ENCODE measurements at places on chromosomes 4 and X.

GRCh38 chr4:40241941-40242340, 45.1 kb downstream of the RHOH start:
- no peak for DNase-seq

- DNase-seq, result peak; percentile 3
These were observed 20.6 kb upstream of the TEC start for GRCh38 chr4:48290146-48290772.

DNA sequence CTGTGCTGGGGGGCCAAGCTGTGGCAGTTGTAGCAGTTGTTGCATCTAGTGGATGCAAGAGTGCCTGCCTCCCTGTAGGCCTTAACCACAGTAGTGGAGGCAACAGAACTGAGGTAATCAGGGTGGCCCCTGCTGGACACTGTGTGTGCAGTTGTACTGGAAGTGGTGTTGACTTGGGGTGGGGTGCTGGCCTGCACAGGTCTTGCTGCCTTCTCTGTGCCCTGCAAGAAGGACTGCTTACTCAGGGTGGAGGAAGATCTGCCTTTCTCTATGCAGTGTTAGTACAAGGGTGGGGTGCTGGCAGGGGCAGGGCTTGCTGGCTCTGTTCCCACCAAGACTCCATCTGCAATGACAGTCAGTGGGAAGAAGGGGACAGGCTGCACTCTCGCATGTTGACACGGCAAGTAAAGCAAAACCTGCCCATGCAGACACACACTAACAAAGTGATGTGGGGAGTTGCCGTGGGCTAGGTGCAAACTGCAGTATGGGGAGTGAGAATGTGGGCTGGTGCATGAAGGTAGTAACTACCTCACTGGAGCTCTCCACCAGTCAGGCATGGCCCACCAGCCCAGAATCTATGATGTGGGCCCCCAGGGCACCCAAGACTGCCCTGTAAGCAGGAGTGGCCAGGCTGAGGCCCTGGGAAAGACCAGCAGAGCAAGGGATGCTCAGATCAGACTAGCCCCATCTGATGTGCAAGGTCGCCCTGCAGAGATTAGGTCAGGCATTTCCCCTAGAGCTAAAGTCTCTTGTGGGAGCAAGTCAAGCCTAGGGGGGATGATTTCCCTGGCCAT, 594.9 kb downstream of the TECRL start:
- DNase-seq, result no peak

DNA sequence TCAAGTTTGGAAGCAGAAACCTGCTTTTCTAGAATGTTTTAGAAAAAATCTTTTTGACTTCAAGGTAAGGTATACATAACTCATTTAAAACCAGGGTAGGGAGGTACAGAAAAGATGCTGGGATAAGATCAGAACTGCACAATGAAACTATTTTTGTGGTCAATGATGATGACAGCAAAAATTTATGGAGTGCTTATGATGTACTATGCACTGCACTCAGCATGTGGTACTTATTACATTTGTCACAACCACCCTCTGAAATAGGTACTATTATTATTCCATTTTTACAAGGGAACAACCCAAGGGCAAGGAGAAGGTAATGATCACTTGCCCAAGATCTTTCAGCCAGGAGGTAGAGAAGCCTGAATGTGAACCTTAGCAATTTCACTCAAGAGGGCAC, 8.0 kb downstream of the GPM6B start:
- no peak for DNase-seq

DNA sequence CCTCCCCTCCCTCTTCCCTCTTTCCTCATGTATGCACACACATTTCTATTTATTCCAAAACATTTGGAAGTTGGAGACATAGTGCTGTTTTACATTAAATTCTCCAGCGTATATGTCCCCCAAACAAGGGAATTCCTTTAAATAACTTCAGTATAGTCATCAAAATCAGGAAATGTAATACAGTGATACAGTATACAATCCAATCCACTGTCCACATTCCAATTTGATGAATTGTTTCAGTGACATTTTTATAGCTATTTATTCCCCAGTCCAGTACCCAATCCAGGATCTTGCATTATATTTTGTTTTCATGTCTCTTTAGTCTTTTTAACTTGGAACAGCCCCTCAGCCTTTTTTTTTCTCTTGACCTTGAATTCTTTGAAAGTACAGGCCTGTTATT, 233.0 kb downstream of the DKK2 start:
- no peak for DNase-seq

DNA sequence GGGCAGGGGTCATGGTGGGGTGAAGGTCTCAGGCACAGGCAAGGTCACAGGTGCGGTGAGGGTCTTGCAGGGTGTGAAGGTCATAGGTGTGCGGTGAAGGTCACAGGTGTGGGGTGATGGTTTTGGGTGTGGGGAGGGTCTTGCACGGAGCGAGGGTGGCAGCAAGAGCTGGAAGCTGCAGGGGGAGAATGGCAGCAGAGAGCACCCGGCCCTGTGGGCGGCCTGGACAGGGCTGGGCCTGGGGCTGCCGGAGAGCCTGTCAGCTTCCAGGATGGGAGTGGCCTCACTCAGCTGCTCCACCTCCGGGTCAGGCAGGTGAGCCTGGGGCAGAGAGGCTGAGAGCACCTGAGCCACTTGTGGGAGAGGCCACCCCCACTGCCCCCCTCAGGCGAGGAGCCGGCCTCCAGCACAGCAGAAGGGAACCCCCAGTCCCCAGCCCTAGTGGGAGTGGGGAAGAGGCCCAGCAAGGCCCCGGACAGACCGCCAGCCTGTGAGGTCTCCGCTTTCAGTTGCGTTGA, 1.5 kb downstream of the MSANTD1 start:
- no peak for DNase-seq

DNA sequence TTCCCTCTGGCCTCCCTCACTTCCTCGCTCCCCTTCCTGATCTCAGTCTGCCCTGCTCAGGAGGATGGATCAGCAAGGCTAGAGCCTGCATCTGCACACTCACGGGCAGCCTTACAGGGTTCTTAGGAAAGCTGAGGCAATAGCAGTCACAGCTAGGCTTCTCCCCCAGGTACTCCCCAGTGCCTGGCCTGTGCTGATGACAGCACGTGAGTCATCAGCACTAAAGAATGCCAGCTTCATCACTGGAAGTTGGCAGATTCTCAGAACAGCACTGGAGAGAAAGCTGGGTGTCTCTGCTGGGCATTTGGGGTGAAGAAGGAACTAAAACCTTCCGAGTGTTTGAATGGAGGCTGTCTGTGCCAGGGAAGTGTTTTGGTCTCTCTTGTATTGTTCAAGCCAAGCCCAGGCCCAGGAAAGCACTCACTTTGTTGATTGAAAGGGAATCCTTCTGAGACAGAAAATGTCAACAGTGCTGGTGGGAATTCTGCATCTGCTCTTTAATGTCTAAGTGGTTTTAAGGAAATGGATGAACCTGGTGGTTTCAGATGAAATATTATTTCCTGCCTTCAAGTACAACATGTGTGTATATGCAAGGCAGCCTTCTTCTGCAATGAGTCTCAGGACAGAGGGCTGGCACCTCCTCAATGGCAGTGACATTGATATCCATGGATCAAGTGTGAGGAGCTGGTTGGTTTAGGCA, 73.0 kb upstream of the SCOC start:
- DNase-seq, result no peak

- peak; percentile 37 for DNase-seq
These were observed 46.0 kb downstream of the USP38 start for GRCh38 chr4:143230683-143231082.

DNA sequence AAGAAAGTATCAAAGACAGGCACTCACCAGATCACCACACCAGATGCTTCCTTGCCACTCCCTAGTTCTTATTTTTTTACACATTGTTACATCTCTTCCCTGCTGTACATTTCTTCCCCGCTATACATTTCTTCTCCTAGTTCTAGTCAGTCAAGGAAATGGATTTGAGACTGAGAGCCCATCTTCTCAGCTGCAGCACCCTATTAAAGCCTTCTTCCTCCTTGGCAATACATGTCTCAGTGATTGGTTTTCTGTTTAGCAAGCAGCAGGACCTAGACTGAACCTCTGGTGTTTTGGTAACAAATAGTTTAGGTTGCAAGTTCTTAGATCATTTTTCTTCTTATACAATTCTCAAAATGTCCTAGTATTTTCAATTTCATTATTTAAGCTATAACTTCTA, 35.3 kb upstream of the KLHL8 start:
- no peak for DNase-seq

DNA sequence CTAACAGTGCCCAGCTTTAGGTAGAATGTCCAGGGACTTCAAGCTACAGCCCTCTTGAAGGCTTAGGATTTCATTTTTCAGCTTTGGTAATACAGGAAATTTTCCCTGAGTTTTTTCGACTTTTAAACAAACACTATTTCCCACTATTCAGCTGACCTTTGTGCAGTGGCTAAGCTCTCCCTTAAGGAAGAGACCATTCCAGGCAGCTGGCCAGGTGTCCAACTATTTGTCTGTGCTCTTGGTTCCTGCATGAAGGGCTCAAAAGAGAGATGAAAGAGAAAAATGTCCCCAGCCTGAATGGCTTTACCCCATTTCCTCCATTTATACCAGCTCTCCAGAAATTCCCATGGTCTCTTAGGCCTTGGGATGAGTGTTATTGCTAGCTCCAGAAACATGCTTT, 111.9 kb upstream of the KLF8 start:
- DNase-seq, result no peak

DNA sequence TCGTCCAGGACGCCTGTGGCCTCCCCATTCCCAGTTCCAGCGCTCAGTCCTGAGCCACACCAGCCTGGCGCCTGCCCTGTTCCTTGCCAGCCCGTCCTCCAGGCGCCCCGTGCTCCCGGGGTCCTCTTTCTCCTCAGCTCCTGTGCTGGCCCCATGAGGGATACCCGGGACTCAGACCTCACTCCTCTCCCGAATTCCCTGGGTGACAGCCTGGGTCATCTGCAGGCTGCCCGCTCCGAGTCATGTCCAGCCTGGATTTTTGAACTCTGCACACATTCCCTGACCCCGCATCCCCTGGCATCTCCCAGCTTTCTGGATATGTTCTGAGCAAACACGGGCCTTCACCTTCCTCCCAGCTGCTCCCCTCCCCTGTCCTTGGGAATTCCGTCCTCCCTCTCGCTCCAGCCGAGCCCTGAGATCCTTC, 14.9 kb upstream of the ADD1 start:
- DNase-seq, result no peak

DNA sequence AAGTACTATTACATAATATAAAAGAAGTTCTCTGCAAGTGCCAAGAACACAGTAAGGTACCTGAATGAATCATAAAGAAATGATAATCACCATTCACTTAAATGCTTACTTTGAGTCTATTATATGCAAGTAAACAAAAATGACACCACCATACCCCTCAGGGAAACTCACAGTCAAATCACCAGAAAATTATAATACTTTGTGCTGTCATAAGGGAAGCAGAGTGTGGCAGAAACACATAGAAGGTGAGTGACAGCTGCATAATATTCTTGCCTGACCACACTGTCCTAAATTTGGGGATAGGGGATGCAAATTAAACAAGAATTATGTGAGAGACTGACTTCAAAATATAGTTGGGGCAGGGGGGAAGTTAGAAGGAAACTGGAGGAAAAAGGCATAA, 12.9 kb downstream of the CCNI start:
- DNase-seq, result no peak

DNA sequence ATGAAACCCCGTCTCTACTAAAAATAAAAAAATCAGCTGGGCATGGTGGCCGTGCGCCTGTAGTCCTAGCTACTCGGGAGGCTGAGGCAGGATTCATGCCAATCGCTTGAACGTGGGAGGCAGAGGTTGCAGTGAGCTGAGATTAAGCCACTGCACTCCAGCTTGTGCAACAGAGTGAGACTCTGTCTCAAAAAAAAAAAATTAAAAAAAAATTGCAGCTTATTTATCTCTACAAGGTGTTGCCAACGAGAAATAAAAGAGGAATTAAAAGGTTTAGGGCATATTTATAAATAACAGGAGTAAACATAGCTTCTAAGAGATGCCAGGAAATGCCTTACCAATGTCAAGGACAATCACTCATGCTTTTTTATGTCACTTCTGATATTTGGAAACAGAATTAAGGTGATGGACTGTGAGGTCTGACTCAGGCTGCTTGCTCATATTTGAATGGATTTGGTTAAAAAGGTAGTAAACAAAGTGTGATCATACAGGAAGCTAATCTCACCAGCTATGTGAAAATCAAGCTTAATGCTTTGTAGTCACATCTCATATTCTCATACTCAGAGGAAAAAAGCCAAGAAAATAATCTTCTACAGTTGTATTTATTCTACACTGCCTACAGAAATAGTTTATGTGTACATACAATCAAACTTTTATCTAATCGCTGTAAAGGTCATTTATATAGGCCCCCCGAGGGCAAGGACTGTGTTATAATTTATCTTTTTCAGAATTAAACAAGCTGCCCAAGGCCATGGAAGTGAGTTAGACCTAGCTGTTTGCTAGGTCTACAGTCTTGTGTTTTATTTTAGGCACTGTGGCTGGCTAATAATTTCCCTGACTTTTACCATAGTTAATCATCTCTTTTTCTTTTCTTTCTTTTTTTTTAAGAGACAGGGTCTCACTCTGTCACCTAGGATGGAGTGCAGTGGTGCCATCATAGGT, 61.1 kb upstream of the RBMX start:
- peak; percentile 14 for DNase-seq

- no peak for DNase-seq
These were observed 53.6 kb downstream of the BLTP1 start for GRCh38 chr4:122205687-122206086.

DNA sequence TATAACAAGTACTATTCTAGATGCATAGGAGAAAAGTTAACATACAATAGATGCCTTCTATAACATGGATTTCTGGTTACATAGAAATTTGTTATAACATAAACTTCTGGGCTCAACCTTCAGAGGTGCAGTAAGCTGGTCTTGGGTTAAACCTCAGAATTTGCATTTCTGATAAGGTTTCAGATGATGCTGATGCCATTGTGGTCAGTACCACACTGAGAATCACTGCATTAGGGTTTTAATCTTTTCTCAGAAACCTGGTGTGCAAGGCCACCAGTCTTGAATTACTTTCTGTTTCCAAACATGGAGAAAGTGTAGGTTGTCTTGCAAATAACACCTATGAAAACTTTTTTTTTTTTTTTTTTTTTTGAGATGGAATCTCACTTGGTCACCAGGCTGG, 146.2 kb downstream of the SPOCK3 start:
- DNase-seq, result no peak

DNA sequence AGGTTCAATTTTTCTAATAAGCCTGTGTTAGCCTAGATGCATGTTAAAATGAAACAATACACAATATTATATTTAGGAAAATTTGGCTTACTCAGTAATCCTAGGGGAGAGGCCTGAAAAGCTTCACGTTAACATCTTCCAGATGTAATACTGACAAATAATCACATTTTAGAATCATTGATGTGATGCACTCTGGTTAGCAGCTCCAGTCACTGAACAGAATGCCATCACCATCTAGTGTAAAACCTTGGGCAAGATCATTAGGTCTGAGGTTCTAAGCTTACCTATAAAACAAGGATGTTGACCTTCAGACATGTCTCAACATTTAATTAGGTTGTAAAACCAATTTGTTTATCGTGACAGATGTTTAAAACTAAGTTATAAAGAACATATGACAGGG, 1704.8 kb downstream of the STIM2 start:
- DNase-seq, result no peak

- DNase-seq, result no peak
These were observed 270.9 kb downstream of the SPRY1 start for GRCh38 chr4:123667496-123667895.

All from activated CD4-positive, alpha-beta T cell treated with anti-CD3 and anti-CD28 coated beads, Interleukin-10, Interleukin-2, amounts not matched to agents 100 ng/mL and 50 ng/mL, durations not matched to agents 16 hours and 8 hours (primary cell).